ENCODE measurements at places on chromosomes 6 and 20.

GRCh38 chr6:78810146-78810545, 57.2 kb upstream of the IRAK1BP1 start:
- no peaks in the 10 kb centered on the region for H3K4me1 ChIP-seq
- no peak overlapping the region for H3K27ac ChIP-seq
- DNase-seq = no peak
- no peak overlapping the region for H3K4me3 ChIP-seq
- H3K27me3 ChIP-seq = no peaks in the 10 kb centered on the region

DNA sequence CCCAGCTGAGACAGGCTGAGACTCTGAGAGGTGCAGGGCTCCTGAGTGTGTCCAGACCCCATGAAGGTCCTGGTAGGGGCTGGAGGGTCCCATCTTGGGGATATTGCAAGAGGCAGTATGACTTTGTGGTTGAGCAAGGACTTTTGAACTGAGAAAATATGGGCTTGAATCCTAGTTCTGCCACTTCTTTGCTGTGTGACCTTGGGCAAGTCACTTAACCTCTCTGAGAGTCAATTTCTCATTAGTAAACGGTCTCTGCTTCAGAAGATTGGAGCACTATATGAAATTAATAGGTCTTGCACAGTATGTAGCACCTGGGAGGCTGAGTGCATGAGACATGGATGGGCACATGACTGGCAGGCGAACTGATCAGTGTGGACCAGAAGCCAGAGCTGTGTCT, 42.7 kb downstream of the TFEB start:
- no peak overlapping the region for H3K27ac ChIP-seq
- no peak for DNase-seq
- H3K4me3 ChIP-seq = no peak overlapping the region
- H3K4me1 ChIP-seq = no peaks in the 10 kb centered on the region
- H3K27me3 ChIP-seq = peaks cover 41% of the 10 kb centered on the region

GRCh38 chr6:12014873-12015149, 2.7 kb downstream of the HIVEP1 start:
- no peaks in the 10 kb centered on the region for H3K27me3 ChIP-seq
- peaks cover 17% of the 10 kb centered on the region for H3K4me1 ChIP-seq
- peaks cover 25% of the 10 kb centered on the region for H3K36me3 ChIP-seq
- DNase-seq = no peak
- peak overlapping the region; percentile 25 for H3K4me3 ChIP-seq

DNA sequence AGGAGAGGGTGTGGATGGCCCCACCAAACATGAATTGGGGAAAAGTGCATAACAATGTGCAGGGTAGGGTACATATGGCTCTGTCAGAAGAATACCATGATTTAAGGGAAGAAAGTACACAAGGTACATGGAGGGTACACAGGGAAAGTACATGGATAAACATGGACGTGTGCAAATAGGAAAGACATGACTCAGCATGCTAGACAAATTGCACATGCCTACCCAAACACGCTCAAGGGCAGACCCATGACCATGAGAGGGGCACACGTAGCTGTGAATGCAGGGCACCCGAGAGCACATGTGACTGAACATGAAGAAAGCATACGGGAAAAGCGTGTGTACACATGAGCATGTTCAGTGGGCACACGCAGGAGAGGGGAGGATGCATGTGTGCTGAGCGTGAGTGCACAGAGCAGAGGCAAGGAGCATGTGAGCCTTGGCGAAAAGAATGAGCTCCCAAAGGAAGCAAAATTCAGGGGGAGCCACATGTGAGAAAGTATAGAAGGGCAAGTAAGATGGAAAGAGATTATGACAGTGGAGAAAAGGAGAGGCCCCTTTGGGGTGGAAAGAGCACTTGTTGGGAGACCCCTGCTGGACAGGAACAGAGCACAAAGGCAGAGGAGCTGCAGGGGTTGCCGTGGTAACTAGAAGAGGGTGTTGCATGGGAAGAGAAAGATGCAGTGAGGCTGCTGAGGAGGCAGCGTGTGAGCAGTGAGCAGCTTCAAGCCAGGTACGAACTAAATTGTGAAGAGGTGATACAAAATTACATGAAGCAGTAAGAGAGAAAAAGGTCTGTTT, 17.8 kb downstream of the OR2H2 start:
- peaks cover 19% of the 10 kb centered on the region for H3K36me3 ChIP-seq
- no peak overlapping the region for H3K4me3 ChIP-seq
- H3K27me3 ChIP-seq = no peaks in the 10 kb centered on the region
- no peak overlapping the region for H3K27ac ChIP-seq

DNA sequence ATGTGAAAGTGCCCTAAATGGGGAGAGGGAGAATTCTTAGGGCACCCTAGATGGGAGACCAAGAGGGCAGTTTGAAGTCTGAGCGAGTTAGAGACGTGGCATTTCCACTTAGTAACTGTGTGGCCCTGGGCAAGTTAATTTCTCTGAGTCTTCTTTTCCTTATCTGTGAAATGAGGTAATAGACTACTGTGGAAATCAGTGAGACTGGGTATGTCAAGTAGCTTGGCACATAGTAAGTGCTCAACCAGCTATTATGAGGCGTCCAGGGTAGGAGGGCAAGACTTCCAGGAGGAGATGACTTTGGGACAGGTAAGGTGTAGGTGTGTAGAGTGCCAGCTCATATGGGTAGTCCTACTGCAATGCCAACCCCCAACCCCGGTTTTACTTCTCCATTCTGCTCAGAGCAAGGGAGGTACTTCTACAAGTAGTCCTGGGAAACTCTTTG, 770 bp downstream of the KIF3B start:
- H3K36me3 ChIP-seq = peaks cover 3% of the 10 kb centered on the region
- peak overlapping the region; percentile 86 for H3K27ac ChIP-seq
- no peak for DNase-seq

- no peak for DNase-seq
- H3K27me3 ChIP-seq = peaks cover 11% of the 10 kb centered on the region
- H3K4me3 ChIP-seq = no peak overlapping the region
- peaks cover 11% of the 10 kb centered on the region for H3K4me1 ChIP-seq
- no peak overlapping the region for H3K27ac ChIP-seq
Observed at GRCh38 chr20:62819494-62820174, 2.8 kb downstream of the COL9A3 start.

All from progenitor cell of endocrine pancreas (in vitro differentiated cells).